ENCODE measurements at places on chromosomes 5 and 9.

DNA sequence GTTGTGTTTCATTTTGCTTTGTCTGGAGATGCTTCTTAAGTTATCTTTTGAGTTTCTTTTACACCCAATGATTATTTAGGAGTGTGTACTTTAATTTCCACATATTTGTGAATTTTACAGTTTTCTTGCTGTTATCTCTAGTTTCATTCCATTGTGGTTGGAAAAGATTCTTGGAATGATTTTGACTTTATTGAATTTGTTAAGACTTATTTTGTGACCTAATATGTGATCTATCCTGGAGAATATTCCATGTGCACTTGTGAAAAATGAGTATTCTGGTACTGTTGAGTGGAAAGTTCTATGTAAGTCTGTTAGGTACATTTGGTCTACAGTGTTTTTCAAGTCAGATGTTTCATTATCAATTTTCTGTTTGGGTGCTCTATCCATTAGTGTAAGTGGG lies 24.4 kb upstream of the GRAMD2B start:
- no peak for DNase-seq

GRCh38 chr9:37531699-37532098 lies 44.5 kb downstream of the FBXO10 start:
- no peak for DNase-seq

DNA sequence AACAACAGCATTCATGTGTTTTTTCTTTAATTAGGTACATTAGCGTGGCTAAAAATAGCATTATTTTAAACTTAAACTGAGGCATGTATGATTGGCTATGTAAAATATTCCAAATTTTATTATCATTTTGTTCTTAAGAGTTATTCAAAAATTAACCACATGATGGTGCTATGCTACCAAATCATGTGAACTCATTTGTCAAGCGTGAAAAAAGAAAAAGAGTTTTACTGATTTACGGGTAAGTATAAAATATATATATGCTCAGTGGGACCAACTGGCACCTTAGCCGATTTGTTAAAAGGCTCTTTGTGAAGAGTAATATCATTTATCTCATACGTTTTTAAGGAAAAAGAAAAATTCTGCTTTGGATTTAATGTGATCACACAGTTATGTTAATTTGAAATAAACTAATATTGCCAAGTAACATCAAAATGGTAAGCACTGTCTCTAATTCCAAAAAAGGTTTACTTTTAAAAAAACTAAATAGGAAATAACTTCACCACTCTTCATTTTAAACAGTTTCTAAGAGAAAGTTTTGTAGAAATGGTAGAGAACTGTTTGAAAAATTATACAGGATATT lies 1042.3 kb downstream of the CDH12 start:
- DNase-seq = peak; percentile 56

GRCh38 chr9:13210306-13210705 lies 69.2 kb downstream of the MPDZ start:
- no peak for DNase-seq

- DNase-seq = no peak
Observed at GRCh38 chr9:95150903-95151302, 166.6 kb downstream of the FANCC start.

DNA sequence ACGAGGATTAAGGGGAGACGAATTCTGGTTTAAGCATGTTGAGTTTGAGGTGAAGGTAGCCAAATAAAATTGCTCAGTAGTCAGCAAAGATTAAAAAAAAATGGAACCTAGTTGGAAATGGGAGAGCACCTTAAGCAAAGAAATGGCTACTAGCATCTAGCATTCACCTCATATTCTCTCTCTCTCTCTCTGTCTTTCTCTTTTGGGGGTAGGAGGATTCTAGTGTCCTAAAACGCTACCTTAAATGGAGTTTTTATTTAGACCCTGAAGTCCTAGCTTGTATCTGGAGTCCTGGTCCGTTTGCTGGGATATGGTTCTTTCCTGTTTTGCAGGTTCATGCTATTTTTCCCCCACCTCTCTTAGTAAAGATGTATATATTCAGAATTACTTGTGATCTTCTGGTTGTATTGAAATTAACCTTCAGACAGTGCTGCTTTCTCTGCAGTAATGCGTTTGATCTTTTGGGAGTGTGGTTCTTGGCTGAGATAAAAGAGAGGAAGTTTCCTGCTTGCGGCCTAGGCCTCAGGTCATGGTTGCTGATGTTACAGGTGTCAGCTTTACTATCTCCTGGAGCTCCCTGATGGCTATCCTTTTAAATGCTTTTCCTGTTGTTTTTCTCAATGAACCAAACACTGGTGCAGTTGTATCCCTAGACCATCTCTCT lies 8.0 kb downstream of the TGFBR1 start:
- DNase-seq = no peak

- DNase-seq = peak; percentile 47
Observed at GRCh38 chr5:31361234-31361633, 167.7 kb downstream of the CDH6 start.

DNA sequence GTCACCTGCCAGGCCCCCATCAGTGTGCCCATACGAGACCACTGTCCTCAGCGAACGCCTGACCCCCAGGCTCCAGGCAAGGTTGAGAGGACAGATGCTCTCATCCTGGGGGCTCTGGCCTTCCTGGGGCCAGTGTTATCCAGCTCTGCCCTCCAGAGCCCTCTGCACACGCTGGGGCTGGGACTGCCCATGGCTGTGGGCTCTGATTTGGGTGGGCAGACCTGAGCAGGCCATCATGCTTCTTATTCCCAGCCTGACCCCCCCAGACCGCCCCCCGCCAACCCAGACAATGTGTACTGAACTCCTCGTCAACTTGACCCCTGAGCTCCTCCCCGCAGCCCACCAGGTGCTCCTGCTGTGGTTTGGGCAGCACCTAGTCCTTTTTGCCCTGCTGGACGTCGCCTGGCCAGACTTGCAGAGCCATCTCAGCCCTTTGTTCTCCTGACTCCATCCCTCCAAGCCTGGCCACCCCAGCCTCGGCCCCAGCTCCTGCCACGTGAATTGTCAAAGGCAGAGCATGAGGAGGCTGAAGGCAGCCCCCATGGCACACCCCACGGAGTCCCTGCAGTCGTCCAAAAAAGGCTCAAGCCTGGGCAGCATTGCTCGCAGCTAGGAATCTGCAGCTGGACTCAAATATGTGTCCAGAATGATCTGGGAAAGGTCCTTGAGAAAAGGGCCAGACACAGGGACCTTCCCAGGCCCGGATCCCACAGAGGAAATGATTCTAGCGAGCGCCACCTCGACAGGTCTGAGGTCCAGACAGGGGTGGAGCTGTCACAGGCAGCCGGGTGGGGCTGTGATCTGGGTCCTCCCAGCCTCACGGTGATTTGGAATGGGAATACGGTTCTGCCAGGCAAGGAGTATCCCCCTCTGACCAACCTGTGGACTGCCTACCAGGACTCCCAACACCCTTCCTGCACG lies 87.0 kb downstream of the ADAMTS2 start:
- DNase-seq = no peak

DNA sequence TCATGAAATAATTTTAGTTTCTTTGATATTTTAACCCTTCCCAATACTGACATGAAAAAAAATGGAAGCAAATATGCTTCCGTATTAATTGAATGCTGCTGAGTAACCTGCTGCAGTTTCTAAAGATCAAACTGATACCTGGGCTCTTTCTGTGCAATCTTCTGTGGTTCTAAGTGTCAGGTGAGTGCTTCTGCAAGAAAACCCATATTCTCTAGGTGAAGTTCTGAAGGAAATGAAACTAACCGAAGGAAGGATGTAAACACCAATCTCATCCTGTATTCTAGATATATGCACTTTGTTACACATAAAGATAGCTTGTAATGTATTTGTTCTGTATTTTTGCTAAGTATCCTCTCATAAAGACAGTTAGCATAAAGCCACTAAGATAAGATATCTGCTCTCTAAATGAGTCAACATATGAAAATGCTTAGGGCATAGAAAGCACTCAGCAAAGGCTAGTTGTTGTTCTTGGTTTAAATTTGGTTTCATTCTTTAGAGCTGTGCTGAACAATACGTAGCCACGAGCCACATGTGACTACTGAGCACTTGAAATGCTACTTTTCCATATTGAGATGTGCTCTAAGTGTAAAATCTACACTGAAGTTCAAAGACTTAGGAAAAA lies 52.0 kb downstream of the ITGA2 start:
- peak; percentile 62 for DNase-seq

DNA sequence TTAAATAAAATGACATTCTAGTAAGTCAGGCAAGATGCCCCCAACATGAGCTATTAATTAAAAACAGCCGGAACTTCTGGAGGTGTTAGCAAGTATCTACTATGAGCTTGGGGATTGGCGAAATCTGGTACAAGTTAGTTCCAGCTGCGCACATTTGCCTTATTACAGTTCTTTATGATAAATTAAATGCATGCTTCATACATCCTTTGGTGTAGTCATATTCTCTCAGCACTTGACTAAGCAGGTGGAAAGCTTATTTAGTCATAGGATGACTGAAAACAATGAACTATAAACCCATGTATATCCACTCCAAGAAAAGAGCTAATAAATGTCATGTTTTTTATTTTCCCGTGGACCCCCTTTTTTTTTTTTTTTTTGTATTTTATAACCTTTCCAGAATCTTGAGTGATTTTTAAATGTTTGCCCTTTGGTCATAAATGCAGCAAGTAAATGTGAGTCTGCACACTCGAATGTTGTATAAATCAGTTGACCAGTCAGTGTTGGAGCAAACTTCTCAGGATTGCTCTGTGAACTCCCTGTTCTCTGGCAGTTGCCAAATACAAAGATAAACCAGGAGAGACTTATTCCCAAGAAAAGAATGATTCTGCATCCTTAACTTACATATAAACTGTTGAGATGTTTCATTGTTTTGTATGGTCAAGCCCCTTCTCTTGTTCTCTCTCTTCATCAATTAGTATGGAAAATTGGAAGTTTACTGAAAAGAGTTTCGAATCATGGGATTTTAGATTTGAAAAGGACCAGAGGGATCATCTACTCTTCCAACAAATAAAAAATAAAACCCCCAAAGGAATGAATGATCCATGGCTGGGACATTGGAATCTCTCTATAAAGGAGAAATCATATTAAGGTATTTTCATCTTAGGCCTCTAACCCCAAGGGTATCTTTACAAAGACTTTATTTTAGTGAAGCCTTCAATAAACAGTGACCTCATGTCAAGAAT lies 38.3 kb downstream of the PIK3R1 start:
- DNase-seq = no peak

DNA sequence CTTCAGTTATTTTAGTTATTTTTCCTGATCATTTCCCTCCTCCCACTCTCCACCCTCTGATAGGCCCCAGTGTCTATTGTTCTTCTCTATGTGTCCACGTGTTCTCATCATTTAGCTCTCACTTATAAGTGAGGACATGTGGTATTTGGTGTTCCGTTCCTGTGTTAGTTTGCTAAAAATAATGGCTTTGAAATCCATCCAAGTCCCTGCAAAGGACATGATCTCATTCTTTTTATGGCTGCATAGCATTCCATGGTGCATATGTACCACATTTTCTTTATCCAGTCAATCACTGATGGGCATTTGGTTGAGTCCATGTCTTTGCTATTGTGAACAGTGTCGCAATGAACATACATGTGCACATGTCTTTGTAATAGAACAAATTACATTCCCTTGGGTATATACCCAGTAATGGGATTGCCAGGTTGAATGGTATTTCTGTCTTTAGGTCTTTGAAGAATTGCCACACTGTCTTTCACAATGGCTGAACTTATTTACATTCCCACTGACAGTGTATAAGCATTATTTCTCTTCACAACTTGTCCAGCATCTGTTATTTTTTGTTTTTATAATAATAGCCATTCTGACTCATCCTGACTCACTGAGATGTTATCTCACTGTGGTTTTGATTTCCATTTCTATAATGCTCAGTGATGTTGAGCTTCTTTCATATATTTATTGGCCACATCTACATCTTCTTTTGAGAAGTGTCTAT lies 17.2 kb upstream of the DIRAS2 start:
- peak; percentile 27 for DNase-seq

DNA sequence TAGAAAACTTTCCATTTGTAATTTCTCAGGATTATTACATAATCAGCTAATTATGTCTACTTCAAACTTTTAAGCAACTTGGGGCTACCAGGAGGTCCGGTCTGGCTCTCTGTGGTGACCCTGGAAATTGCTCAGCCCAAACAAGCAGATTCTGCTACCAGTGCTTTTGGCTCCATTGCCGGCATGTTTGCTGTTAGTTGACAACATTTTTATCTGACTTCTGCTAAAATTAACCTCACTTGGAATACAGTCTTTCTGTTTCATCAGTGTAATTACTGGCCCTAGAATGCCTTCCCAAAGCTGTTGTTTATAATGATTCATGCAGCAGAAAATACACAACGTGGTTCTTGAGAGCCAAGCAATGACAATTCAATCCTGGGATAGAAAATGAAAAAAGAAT lies 38.5 kb upstream of the FAM81B start:
- no peak for DNase-seq

DNA sequence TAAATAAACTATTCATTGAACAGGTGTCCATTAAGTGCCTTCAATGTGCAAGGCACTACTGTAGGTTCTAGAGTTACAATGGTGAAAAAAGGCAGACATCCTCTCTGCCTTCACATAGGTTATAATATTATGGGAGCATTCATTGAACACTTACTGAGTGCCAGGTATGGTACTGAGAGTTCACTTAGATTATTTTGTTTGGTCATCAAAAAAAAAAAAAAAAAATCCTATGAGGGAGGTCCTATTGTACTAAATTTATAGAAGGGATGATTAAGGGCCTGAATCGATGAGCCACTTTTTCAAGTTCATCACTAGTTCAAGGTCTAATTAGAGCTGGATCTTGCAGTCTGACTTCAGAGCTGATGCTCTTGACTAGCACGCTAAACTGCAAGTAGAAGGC lies 22.8 kb upstream of the PANK3 start:
- no peak for DNase-seq

DNA sequence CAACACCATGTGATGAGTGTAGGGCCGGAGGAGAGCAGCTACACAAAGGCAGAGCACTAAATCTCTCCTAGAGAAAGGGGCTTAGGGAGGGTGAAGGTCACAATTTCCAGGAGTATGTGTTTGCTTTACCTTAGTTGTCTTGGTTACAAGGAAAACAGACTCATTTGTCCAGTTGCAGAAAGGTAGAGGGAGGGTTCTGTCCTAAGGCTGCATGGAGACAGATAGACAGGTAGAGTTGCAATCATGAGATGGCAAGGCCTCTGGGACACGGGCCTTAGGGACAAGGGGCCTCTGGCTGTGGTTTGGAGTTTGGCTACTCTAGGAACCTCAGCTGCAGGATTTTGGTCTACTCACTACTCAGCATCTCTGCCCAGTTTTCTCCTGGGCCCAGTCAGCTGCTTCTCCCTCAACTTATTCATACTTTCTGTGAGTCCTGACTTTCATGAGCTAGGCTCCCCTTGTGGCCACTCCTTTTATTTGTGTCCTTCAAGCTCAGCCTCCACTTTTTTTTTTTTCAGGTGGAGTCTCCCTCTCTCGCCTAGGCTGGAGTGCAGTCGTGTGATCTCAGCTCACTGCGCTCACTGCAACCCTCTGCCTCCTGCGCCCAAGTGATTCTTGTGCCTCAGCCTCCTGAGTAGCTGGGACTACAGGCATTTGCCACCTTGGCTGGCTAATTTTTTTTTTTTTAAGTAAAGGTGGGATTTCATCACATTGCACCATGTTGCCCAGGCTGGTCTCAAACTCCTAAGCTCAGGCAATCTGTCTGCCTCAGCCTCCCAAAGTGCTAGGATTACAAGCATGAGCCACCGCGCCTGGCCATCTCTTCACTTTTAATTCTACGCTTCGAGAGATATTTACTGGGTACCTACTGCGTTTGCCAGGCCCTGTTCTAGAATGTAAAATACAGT lies 76.6 kb downstream of the PTPDC1 start:
- DNase-seq = no peak
